A172 (cell line): ENCODE measurements at places on chromosomes 5 and 9. TPM values are rescaled to one million over a fixed set of nuclear protein-coding genes. Genes with fewer than 3 reads are reported as not detected.

Gene ACTBL2
- total RNA-seq, result 0.05 TPM in 1 of 2 replicates, not detected in the other

- DNase-seq, result no peak
Measured at GRCh38 chr9:119933191-119933590, 564.0 kb upstream of the BRINP1 start.

Gene FRMD3
- total RNA-seq, result 0.96 and 6.2 TPM in 2 replicates

Gene SVEP1
- total RNA-seq, result 0.07 TPM in 1 of 2 replicates, not detected in the other

Gene PCDHGA7
- 0.69 TPM in 2 replicates for total RNA-seq

Gene CER1
- total RNA-seq, result not detected in 2 replicates

GRCh38 chr5:76524868-76525267 is 98.3 kb downstream of the F2RL2 start:
- DNase-seq, result no peak

DNA sequence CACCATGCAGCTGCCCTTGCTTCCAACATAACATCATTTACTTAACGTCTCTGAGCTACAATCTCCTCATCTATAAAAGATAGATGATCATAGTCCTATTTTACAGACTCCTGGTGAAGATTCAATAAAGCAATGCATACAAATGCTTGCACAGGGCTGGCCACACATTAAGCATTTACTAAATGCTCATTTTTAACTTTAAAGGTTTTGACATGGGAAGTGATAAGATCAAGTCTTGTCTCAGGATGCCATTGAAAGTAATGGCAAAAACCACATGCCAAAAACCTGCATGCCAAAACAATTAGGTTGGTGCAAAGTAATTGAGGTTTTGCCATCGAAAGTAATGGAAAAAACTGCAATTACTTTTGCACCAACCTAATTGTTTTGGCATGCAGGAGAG is 181.2 kb upstream of the ADRA1B start:
- DNase-seq, result no peak

Gene PCDHA1
- 0.02 TPM in 1 of 2 replicates, not detected in the other for total RNA-seq

DNA sequence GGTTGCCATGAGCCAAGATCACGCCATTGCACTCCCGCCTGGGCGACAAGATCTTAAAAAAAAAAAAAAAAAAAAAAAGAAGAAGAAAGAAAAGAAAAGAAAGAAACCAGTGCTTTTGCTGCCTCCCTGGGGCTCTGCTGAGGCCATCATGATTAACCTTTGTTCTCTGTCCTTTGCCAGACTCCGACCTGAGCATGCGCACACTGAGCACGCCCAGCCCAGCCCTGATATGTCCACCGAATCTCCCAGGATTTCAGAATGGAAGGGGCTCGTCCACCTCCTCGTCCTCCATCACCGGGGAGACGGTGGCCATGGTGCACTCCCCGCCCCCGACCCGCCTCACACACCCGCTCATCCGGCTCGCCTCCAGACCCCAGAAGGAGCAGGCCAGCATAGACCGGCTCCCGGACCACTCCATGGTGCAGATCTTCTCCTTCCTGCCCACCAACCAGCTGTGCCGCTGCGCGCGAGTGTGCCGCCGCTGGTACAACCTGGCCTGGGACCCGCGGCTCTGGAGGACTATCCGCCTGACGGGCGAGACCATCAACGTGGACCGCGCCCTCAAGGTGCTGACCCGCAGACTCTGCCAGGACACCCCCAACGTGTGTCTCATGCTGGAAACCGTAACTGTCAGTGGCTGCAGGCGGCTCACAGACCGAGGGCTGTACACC is 251.7 kb downstream of the MARCHF11 start:
- no peak for DNase-seq

Gene HTR4
- total RNA-seq, result not detected in 2 replicates

- no peak for DNase-seq
Measured at GRCh38 chr5:39200081-39200480, 19.3 kb downstream of the FYB1 start.

DNA sequence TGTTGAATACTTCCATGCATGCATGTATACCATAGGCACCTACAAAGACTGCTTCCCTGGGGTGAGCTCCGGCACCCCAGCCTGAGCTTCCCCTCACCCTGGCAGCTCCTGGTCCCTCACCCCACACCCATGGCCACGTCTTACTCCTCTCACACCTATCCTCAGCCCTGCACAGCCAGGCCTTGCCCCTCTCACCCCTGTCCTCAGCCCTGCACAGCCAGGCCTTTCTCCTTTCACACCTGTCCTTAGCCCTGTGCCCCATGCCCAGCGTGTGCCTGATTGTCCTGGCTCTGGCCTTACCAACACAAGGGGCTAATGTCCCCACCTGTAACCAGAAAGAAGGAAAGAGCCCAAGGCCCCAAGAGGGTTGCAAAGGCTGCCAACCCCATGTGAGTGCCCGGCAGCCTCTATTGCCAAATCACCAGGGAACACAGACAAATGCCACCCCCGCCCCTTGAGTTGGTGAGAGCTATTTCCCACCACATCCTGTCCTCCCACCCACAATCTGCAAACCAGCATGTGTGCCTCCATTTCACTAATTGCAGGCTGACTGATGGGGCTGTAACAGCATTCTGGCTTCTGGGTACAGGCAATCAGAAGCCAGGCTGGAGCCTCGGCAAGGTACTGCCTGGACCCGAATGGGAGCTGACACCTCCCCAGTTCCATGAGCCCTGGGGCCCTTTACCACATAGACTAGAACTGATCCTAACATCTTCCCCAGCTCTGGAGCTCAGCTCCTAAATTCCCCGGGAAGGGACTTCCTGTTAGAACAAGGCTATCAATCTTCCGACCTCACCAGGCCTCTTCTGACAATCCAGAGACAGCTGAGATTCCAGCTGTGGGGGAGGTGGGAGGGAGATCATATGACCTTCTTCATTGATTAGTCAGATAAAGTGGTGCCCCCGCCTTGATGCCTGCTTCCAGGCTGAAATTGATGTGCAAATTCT is 78.2 kb downstream of the FAM114A2 start:
- peak; percentile 49 for DNase-seq

DNA sequence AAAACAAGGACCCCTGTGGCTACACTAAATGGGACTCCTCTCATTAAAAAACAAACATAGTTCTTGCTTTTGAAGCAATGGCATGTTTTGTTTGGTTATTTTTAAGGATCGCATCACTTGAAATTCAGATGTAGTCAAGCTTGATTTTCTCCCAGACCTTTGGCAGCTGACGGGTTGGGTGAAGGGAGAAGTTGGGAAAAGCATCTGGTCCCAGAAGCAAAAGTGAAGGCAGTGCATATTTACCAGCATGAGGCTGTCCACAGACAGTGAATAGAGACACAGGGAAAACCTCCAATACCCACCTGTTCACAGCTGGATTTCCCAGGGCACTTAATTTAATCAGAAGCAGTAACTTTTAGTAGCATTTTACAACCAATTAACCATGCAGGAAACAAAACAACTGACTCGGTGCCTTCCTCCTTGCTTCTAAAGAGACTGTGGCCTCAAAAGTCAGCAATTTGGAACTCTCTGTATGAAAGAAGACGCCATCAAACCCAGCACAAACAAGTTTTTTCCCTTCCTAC is 245.4 kb downstream of the EBF1 start:
- DNase-seq, result no peak

DNA sequence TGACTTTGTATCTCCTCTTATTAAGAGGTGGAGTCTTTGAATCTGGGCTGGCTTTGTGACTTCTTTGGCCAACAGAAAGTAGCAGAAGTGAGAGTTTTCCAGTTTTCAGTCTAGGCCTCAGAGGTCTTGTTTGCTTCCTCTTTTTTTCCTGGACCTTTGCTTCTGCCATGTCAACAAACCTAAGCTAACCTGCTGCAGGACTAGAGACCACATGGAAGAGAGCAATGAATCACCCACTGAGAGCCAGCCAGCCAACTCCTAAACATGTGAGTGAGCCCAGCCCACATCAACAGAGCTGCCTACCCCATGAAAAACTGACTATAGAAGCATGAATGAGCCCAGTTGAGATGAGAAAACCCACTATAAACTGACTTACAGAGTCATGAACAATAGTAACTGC is 29.9 kb downstream of the MRPL22 start:
- peak; percentile 28 for DNase-seq

- peak; percentile 89 for DNase-seq
Measured at GRCh38 chr9:82810915-82811314, 252.0 kb downstream of the RASEF start.

Gene LECT2
- total RNA-seq, result not detected in 2 replicates

DNA sequence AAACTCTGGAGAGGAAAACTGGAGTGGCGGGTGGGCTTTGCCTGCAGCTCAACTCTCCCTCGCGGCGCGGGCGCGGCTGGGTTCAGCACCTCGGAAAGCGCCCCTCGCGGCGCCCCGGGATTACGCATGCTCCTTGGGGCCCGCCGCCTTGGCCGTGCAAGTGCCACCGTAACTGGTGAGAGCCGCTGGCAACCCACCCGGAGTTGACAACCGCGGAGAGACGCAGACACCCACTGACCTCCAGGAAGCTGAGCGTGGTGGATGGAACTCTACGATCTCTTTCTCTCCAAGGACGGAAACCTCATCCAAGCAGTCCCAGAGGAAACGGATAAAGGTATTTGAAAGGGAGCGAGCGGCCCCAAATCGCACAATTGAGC is 194 bp upstream of the RXFP3 start:
- no peak for DNase-seq

Gene ARID3C
- total RNA-seq, result 0.19 TPM in 1 of 2 replicates, not detected in the other

DNA sequence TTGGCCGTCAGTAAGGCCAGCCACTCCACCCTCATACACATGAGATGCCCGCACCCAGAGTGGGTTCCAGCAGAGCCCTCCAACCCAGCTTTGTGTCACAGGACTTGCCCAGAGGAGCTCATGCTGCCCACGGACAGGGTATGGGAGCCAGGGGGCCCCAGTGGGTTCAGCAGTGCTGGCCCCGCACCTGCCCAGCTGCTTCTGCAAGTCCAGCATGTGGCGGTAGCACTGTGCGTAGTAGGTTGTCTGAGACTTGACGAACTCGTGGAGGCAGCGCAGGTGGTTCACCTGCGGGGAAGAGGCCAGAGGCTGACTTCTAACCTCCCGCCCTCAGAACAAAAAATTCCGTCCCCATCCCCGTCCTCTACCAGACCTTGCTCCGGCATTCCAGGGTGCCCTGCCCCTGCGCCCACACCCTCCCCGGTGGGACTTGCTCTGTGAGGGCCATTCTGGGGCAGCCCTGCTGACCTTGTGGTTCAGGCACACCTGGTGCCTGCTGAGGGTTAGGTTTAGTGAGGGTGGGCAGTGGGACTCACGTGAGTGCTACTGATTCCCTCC is 18.5 kb downstream of the SH3GLB2 start:
- DNase-seq, result no peak

- DNase-seq, result peak; percentile 78
Measured at GRCh38 chr5:50302815-50303490, 138.1 kb downstream of the EMB start.

GRCh38 chr5:37661951-37662350 is 177.9 kb downstream of the GDNF start:
- no peak for DNase-seq

DNA sequence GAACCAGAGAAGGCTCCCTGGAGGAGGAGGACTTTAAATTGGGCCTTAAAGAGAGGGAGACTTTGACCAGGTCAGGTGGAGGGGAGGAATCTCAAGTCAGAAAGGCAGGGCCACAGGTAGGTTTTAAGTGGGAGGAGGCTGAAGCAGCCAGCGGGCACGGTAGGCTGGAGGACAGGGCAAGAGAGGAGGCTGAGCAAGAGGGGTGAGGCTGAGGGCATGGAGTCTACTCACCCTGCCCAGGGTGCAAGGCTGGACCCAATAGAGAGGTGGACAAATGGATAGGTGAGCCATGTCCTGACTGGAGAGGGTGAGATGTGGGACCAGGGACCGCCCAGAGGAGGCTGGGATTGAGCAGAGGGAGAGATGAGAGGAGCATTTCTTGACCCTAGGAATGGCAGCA is 25.6 kb upstream of the TRIM14 start:
- no peak for DNase-seq

Gene PLCXD3
- 2.8 TPM in 2 replicates for total RNA-seq

GRCh38 chr9:91681461-91682305 is 258.1 kb upstream of the NFIL3 start:
- DNase-seq, result peak; percentile 48

DNA sequence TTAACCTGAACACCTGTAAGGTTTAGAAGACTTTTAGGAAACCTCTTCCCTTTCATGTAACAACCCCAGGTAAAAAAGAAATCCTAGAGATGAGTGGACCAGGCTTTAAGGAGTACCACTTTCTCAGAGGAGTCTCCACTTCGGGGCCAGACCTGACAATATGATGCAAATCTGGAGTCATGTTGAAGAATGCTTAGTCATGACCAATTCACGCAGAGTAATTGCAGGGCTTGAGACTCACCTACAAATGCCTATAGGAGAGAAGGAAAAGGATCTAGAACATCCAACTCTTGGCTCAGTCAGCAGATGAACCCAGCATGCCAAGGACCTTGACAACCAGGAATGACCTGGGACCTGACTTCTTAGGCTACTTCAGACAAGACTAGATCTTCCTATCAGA is 235.4 kb downstream of the DOCK8 start:
- no peak for DNase-seq

Gene HRH2
- total RNA-seq, result 0.46 and 0.88 TPM in 2 replicates

DNA sequence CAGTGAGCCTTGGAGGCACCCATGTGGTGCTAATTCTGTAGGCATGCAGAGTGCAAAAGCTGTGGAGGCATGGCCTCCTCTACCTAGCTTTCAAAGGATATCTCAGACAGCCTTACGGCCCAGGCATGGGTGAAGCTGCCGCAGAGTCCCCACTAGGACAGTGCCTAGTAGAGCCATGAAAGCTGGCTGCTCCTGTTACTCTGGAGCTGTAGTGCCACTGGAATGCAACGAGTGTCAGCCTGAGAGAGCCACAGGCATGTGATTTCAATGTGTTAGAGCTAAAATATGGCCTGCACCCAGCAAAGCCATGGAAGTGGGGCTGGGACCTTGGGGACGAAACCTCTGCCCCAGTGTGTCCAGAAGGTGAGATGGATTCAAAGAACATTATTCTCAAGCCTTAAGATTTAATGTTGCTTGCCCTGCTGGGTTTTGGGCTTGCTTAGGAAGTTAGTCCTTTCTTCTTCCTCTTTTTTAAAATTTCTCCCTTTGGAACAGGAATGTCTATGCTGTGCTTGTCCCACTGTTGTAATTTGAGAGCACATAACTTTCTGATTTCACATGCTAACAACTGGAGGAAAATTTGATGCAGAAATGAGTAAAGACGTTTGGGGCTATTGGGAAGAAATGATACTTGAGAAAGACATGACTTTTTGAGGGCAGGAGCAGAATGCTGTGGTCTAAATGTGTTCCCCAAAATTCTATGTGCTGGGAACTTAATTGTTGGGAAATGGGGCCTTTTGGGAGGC is 298.4 kb downstream of the PSAT1 start:
- DNase-seq, result no peak

GRCh38 chr9:134972140-134972539 is 54.4 kb upstream of the FCN1 start:
- DNase-seq, result no peak

Gene F2RL1
- 1.7 and 2.3 TPM in 2 replicates for total RNA-seq

Gene CCL28
- total RNA-seq, result not detected in 2 replicates

- no peak for DNase-seq
Measured at GRCh38 chr9:21144603-21145002, 3.0 kb upstream of the IFNW1 start.

Gene BTNL3
- not detected in 2 replicates for total RNA-seq
